ENCODE measurements at places on chromosomes 12 and 14.

DNA sequence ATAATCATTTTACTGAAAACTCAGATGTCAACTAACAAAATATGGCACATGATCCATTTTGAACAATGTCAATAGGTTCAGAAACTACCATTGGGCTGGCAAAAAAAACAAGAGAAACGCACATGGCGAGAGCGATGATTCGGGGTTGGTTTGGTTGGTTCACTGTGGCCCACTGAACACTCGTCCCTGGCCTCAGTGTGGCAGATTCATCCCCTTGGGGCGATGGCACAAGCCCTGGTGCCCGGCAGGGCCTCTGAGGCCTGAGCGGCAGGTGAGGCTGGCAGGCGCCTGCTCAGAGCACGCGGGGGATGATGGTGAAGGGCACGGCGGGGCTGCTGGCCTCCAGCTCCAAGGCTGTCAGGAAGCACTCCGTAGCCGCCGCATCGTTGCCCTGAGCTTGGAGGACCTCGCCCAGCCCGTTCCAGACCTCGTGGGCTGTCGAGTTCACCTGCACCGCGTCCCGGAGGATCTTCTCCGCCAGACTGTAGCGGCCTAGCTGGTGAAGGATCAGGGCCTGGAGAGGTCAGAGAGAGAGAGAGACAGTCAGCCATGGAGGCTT is 144.3 kb downstream of the CALM1 start:
- DNase-seq = no peak

DNA sequence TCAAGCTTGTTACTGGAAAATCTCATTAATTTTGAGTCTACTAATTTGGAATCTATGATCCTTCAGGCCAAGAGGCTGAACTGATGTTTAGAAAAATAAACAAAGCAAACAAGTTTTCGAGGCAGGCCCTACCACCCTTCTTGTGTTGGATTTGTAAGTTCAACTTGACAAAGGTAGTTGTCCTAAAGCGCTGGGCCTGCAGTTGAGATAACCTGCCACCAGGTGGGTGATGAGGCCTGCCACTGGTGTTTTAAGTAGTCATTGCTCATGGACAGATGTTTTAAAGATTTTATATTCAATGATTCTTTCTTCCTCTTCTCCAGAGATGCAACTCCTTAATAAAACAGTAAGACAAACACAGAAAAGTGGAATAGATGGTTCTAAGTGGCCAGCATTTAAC is 19.4 kb downstream of the ACVRL1 start:
- DNase-seq = no peak

DNA sequence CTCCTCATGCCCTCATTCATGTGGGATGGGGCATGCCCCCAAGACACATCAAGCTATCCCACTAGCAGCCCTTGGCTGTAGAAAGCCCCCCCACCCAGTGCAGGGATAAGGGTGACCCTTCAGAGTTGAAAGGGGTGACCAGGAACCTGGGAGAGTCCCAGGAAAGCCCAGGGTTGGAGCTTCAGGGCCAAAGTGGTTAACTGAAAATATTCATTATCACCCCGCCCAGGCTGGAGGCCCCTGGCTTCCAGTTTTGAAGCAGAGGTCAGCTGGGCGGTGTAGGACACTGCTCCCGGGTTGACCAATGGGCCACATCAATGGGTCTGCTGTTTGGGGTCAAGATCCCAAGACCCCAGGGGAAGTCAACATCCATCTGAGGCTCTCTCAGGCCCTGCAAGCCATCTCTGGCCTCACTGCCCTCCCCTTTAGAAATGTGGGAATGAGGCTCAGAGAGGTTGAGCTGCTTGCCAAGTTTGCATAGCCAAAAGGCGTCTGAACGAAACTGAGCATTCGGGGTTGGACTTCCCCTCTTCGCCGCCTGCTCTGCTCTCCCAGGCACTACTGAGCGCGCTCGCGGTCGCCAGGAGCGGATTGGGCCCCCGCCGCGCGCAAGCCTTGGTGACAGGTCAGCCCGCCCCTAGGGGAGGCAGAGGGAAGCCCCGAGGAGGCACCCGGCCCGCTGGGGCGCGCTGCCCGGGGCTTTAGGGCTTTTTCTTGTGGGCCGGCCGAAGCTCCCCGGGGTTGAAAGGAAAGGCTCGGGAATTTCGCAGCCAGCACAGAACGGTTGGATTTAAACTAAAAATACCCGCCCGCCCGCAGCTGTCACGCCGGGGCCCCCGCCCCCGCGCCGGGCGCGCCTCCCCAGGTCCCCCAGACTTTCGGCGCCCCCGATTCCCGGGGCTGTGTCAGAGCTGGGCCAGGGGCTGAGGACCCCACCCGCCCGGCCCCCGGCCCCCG is 576 bp downstream of the SYNE3 start:
- DNase-seq = peak; percentile 79

DNA sequence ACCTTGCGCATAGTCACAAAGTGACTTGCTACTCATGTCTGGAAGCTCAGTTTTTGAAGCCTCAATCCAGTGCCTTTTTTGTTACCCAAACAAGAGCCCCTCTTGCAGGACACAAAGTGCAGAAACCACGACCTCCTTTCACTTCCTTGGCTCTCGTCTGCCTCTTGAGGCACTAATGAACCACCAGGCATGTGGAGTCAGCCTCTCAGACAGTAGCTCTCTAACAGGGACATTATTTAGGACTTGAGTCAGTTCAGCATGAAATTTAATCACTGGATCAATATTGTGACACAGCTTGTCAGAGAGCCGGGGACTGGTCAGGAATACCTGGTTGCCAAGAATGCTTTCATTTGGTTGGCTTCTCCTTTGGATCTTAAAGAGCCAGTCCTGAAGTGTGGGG is 46.7 kb downstream of the HSPB8 start:
- no peak for DNase-seq

- DNase-seq = no peak
These were observed 124.6 kb upstream of the FRMD6 start for GRCh38 chr14:51527073-51527472.

- no peak for DNase-seq
These were observed 61.8 kb downstream of the RNFT2 start for GRCh38 chr12:116799955-116800354.

GRCh38 chr14:78967111-78967809 is 797.1 kb downstream of the NRXN3 start:
- DNase-seq = no peak

DNA sequence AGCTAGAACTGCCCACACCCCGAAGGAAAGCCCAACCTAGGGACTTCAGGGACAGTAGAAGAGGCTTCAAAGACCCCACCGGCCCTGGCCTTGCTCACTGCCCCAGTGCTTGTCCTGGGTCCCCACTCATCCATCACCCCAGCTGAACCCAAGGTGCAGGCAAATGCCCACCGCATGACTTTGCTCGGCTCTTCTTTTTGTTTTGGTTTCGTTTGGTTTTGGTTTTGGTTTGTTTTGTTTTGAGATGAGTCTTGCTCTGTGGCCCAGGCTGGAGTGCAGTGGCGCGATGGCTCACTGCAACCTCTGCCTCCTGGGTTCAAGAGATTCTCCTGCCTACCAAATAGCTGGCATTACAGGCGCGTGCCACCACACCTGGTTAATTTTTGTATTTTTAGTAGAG is 9.0 kb downstream of the CCDC85C start:
- DNase-seq = no peak

DNA sequence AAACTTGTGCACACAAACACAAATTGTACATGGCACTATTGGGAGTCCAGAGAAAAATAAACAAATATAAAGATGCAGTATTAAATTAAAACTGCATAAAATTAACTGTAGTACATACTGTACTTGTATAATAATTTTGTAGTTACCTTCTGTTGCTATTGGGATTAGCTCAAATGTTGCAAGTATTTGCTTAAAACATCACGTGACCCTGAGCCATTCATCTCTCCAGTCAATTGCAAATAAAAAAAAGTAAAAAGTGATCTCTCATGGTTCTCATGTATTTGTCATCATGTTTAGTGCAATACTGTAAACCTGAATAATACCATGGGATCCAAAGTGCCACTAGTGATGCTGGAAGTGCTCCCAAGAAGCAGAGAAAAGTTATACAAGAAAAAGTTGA is 88.1 kb upstream of the NAV3 start:
- no peak for DNase-seq

GRCh38 chr12:122064780-122065588 is 13.6 kb upstream of the MLXIP start:
- DNase-seq = no peak

DNA sequence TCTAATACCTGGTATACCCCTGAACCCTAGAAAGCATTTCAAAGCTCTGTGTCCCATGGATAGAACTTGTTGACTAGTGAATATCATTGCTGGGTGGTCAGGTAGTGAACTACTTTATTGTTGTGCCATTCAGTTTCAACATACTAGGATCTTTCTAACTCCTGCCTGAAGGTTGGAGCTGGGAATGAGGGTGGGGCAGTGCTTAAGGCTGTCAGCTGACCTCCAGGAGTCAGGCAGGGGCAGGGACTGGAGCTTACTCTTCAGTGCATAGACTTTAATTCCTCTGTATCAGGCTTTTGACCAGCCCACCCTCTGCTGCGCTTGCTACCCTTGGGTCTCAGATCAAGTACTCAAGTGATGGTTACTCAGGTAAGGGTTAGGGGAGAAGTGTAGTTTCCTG is 102.6 kb upstream of the RFX4 start:
- DNase-seq = no peak

GRCh38 chr12:54021432-54022013 is 6.7 kb upstream of the HOXC6 start:
- DNase-seq = no peak

DNA sequence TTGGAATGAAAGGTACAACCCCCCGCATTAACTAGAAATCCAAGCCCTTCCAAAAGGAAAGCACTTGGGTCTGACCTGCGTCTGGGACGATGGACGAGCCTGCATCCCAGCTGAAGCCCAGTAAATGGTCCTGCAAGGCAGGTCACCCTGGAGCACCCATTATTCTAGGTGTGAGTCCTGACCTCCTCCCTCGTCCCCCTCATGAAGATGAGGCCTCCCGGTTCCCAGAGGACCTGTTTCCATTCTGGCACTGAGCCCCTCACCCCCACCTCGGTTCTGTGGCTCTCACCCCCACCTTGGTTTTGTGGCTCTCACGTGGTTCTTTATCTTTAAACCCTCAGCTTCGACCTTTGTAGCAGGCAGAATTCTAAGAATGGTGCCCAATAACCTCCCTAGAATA is 7.3 kb downstream of the IFI27 start:
- no peak for DNase-seq

DNA sequence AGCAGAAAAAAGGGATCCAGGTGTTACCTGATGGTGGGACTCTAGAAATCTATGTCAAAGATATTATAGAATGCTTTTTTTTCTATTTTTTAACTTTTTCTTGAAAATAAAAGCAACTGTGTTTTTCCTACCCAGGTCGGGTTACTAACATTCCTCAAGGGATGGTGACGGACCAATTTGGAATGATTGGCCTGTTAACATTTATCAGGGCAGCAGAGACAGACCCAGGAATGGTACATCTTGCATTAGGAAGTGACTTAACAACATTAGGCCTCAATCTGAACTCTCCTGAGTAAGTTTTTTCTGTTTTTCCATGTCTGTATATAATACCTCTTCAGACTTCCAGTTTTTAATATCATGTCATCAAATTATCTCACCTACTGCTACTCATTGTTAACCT is 27.6 kb upstream of the KCNMB4 start:
- no peak for DNase-seq

- DNase-seq = no peak
These were observed 61.1 kb downstream of the COCH start for GRCh38 chr14:30935445-30935844.
